ENCODE measurements at places on chromosomes 11 and 22.

DNA sequence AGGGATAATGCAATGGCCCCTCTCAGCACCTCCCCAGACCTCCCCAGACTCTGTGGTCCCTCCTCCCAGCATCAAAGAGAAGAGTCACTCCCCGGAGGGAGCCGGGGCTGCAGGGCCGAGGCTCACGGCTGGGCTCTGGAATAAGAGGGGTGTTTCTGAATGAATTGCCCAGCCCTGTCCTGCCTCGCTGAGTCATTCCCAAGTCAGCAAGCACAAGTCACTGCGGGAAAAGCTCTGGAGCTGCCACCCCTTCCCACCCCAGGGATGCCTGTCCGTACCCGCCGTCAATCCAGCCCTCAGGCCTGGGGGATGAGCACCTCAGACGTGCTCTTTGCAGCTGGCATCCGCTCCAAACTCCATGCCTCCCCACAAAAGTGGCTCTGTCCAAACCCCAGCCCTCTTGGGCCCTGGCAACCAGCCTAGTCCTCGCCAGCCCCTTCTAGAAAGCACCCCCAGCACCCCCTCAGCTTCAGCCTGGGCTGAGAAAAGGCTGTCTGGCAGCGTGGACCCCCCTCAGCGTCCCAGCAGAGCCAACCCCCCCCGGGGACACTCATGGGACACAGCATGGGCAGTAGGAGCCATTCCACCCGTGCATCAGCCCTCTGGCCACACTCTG is 22.7 kb downstream of the CELSR1 start:
- no peak for DNase-seq

GRCh38 chr11:13465909-13466371 is 2.9 kb upstream of the BTBD10 start:
- no peak for DNase-seq

GRCh38 chr11:127106938-127107337 is 106.4 kb upstream of the KIRREL3 start:
- DNase-seq, result no peak

DNA sequence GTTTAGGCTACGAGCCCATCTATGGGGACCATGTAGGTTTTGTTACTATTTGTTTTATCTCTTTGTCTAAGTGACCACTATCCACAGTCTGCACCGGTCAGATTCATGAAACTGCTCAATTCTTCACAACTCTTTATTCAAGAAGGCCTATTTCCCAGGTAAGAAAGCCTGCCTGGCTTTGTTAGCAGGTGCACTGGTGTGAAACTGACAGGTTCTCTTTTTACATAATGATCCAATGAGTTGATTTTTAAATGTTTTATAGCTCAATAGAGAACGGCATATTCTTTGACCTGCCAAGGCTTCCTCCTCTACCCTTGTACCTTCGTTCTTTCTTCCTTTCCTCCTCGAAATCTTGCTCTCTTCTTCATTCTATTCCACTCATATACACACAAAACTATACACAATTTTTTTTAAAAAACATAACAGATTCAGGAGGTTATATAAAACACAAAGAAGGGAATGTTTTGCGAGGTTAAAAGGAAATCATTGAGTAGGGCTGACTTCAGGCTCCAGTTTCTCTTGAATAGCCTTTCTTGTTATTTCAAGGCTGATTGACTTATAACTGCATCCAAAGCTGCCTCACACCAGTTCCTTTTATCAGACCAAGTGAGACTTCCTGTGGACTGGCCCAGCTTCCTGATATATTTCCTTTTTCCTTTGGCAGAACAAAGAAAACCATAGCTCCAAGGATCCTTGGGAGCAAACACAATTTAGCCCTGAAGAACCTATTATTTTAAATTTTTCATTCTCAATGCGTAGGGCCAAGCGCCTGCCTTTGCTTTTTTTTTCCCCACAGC is 11.4 kb downstream of the FLI1 start:
- no peak for DNase-seq

Measured in HL-60 (cell line).